ENCODE measurements at places on chromosomes 1 and 21.
A peak's percentile ranks its signal among the peaks of the same experiment; 100 is the strongest.

- no peak for DNase-seq
Observed at GRCh38 chr1:228272831-228273571, 65.2 kb downstream of the OBSCN start.

GRCh38 chr1:93603106-93603505 lies 78.5 kb downstream of the BCAR3 start:
- no peak for DNase-seq

DNA sequence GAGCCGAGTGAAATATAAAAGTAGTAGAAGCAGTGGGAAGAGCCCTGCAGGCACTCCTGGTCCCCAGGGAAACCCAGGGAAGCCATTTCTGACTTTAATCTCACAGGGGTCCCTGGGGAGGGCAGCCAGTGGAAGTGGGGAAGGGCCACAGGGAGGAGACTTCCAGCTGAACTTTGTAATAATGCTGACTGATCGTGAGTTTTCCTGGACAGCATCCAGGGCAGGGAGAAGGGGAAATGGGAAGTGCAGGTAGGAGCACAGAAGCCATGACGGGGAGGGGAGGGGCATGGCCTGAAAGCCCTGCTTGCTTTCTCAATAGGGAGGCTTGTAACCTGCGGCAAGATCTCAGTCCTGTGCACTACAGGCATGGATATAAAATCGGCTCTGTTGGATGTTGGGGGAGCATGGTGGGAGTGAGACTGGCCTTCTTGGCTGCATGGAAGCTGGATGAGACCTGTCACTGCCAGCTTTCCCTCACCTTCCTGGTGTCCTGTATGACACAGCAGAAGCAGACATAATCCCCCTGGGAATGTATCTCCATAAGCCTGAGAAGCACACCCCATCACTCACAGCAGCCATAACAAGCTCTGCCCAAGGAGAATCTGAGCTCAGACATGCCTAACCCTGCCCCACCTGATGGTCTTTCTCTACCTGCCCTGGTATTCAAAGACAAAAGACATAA lies 15.1 kb upstream of the MX1 start:
- no peak for DNase-seq

DNA sequence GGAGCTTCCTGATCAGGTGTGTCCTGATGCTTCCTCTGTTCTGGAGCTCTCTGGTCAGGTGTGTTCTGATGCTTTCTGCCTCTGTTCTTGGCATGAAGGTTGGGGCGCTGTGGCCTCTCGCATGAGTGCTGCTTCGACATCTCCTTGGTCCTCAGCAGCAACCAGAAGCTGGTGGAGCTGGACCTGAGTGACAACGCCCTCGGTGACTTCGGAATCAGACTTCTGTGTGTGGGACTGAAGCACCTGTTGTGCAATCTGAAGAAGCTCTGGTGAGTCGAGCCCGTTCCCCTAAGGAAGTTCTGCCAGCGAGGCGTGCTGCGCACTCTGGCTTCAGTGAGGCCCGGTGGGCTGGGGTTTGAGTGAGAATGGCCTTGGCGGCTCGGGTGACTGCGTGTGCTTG lies 18.0 kb downstream of the NLRP3 start:
- DNase-seq = no peak

DNA sequence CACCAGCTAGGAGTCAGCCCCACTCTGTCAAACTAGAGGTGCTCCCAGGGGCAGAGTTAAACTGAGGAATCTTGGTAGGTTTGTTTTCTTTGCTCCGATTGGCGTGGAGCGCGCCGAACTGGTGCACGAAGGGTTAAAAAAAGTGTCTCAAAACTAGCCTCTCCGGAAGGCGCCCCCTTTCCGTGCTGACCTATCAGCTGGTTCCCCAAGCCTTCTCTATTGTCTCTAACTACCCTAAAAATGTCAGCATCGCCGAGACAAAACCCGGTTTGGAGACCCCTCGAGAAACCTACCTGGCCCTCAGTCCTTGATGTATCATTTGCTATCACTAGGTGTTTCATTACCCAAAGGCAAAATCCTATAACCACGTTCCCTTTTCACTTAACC lies 2.2 kb downstream of the TGFB2 start:
- no peak for DNase-seq

GRCh38 chr1:152461544-152461943 lies 47.5 kb upstream of the CRNN start:
- DNase-seq = peak; percentile 40

DNA sequence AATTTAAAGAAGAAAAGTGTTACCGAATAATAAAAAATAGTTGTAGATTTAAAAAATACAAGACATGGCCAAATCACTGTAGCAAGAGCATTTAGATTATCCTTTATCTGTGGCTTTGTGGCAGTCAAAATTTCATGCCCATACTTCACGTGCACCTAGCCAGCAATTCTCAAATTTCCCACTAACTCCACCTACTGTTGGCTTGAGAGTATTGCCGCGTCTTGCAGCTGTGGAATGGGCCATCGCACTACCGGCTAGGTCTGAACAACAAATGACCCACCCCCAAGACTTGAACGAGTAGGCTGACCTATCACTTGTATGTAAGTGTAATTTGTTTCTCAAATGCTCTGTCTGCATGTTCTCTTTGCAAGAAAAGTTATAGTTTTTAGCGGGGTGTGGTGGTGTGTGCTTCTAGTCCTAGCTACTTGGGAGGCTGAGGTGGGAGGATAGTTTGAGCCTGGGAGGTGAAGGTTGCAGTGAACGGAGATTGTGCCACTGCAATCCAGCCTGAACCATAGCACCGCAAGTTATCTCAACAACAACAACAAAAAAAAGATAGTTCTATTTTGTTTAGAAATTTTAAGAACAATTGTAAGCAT lies 4.1 kb downstream of the KRTAP13-4 start:
- DNase-seq = no peak

GRCh38 chr1:55580845-55581332 lies 365.7 kb upstream of the USP24 start:
- DNase-seq = no peak

DNA sequence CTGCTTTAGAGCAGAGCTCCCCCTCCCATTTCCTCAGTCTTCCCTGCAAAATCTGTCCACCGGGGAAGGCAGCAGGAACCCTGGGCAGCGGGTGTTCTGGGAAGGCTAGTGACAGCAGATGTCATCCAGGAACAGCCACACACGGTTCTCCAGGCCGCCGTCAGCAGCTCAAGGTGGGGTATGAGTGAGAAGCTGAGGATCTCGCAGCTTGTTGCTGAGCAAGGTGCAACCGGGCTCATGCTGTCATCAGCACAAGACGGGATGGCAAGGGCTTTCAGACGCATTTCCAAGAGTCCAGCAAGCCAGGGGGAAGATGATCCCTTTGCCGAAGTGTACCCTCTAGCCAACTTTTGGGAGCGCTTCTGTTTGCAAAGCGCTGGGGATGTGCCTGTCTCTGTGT lies 23.0 kb upstream of the SPSB1 start:
- no peak for DNase-seq

- DNase-seq = peak; percentile 21
Observed at GRCh38 chr1:39955547-39956539, 898 bp downstream of the MFSD2A start.

DNA sequence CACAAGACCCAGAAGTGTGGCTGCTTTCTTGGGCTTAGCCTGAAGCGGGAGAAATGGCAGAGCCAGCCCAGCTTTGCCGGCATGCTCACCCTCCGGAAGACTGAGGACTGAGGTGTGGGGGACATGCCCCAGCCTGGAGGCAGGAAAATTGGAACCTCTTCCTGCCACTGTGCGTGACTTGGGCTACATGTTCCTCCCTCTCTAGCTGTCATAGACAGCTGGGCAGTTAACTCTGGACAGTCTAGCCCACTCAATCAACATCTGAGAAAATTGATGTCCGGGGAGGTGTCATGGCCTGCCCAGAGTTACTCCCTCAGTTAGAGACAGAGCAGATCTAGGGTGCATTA lies 59.7 kb downstream of the UBE2T start:
- DNase-seq = no peak

GRCh38 chr1:87523466-87523865 lies 194.8 kb downstream of the LMO4 start:
- no peak for DNase-seq

DNA sequence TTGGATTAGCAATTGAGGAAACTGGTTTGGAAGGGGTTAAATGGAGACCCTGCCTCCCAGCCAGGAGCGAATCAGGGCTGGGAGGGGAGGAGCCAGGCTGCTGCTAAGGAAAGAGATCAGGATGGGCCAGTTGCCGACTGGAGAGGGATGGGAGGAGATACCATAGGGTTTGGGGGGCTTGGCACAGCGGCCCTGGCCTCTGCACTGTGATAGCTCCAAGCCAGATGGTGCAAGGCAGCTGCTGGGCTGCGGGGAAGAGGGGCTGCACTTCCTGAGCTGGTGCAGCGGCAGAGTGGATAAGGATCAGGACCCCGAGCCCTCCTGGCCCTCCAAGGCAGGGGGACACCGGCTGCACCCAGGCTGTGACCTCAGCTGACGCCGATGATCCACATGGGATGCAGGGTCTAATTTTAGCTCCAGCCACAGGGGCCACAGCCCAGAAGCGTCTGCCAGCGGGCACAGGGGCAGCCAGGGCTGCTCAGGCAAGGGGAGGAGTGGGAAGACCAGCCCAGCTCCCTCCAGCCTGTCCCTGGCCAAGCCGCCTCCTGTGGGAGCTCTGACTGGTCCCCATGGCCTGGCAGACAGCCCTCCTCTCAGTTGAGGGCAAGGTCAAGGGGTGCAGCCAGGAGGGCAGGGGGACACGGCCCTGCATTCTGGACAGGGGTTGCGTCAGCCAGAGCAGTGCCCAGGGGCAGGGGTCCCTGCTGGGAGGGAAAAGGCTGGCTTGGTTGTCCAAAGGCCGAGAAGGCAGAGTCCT lies at the start of gene EXTL1:
EXTL1 (plus strand) TSS at position 129 of the 757 bp plus-strand sequence. CDS start 872 bp downstream, outside the sequence.
- DNase-seq = no peak

DNA sequence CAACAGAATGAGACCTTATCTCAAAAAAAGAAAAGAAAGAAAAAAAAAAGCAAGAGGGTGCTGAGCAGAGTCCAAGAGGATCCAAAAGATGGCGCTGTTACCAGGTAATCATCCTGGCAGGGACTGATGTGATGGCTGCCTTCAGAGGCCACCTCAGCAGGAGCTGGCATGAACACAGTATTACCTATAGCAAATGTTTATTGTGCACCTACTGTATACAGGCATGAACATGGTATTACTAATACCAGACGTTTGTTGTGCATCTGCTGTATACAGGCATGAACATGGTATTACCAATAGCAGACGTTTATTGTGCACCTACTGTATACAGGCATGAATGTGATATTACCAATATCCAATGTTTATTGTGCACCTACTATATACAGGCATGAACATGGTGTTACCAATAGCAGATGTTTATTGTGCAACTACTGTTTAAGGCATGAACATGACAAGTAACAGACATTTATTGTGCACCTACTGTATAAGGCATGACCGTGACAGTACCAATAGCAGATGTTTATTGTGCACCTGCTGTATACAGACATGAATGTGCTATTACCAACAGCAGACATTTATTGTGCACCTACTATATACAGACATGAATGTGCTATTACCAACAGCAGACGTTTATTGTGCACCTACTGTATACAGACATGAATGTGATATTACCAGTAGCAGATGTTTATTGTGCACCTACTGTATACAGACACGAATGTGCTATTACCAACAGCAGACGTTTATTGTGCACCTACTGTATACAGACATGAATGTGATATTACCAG lies 115.1 kb upstream of the TMEM51 start:
- DNase-seq = no peak

DNA sequence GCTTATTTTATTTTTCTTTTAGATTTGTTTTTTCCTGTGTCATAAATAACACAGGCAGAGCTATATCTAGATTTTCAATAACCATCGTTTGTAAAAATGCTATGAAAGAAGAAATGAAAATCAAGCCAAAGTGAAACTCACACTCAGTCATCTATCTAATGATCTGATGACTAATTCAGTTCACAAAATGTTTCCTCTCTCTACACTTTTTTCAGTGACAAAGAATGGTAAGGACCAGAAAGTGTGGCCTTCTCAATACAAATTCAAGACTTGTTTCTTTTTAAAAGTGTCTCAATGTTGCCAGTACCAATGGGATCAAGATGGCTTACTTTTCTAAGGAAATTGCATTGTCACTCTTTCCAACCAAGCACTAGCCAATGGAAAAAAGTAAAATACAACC lies 282.8 kb upstream of the PKN2 start:
- DNase-seq = no peak

GRCh38 chr1:53967409-53968124 lies 21.4 kb downstream of the LRRC42 start:
- no peak for DNase-seq

GRCh38 chr21:35528116-35529042 lies 479.3 kb upstream of the RUNX1 start:
- no peak for DNase-seq

- no peak for DNase-seq
Observed at GRCh38 chr1:174874331-174875053, 125.3 kb upstream of the CACYBP start.

GRCh38 chr21:38699048-38699447 lies 106.7 kb upstream of the ETS2 start:
- no peak for DNase-seq

DNA sequence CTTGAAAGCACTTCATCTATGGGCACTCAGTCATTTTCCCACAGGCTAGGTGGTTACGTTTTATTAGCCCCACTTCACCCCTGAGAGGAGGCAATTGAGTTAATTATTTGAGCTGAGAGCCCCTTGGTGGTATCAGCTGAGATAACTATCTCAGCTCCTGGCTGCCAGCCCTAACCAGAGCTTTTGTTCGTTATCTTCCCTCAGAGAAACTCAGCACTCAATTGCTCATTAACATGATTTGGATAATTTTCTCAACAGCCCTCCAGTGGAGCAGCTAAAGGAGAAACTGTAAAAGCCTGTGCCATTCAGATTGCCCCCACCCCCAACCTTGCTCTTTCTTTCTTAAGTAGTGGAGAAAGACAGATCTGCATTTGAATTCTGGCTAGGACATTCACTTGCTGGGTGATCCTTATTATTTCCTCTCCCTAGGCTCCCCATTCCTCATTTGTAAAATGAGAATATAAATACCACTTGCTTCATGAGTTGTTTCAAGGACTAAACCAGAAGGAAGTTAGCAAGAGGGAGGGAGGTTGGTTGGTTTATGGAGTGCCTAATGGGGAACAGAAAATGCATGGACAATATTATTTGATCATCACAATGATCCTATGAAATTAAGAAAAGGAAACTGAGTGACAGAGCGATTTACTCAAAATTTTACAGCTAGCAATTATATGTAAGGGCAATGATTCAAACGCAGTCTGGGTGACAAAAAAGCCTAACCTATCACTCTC lies 218.7 kb upstream of the FGGY start:
- DNase-seq = no peak

GRCh38 chr1:100456880-100457279 lies 81.1 kb upstream of the GPR88 start:
- DNase-seq = no peak

DNA sequence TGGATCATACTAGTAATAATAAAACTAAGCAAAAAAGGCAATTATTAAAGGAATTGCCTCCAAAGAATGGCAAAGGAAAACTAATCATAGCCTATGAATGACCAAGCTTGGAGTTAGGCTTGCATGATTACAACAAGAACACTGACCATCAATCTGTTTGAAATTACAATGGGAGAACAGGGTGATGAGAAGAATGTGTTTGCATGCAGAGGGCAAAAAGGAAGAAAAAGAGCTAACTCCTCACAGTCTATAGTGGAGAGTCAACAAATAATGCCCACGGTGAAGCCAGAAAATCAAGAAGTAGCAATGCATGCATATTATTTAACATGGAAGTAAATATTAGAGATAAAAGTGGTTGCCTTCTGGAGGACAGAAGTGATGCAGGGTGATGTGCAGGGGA lies 71.8 kb downstream of the COLGALT2 start:
- DNase-seq = no peak
